ENCODE measurements at places on chromosomes 2 and 18.
A peak's percentile ranks its signal among the peaks of the same experiment; 100 is the strongest.

DNA sequence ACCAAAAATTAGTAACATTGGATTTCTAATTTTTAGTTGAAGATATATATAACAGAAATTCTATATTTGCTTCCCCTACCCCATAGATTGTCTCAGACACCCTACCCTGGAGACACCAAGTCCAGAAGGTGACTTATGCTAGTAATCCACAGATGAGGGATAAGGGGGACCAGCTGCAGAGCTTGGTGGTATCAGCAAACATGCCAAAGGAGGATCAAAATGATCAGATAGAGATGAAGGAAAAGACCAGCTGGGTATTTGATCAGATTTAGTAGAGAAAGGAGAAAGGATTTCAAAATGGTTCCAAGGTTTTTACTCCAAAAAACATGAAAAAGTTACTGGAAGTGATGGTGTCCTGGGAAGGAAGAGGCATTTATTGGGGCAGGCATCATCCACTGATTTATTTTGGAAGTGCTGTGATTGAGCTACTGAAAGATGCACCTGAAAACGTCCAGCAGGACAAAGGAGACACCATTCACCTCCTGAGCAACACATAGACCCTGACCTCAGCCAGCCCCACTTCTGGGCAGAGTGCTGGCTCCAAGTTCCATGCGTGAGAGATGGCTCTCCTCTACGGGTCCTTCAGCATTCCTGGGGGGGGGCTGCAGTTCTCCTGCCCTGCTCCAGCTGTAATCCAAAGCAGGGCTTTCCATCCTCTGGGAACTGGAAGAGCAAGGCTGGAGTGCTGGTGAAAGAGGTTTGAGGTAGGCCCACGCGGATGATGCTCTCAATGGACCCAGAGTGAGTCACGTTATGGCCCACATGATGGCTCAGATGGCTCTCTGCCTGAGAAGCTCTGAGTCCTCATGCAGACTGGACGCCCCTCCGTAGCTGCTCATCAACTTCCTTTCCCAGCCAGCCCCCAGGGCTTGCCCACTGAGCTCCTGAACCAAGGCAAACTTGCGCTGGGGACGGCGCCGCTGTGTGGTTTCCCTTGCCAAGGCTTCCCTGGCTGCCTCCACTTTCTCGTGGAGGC lies 3.7 kb upstream of the LRRFIP1 start:
- no peak for DNase-seq

GRCh38 chr2:75053484-75054112 lies 95.2 kb downstream of the POLE4 start:
- DNase-seq, result peak; percentile 9

DNA sequence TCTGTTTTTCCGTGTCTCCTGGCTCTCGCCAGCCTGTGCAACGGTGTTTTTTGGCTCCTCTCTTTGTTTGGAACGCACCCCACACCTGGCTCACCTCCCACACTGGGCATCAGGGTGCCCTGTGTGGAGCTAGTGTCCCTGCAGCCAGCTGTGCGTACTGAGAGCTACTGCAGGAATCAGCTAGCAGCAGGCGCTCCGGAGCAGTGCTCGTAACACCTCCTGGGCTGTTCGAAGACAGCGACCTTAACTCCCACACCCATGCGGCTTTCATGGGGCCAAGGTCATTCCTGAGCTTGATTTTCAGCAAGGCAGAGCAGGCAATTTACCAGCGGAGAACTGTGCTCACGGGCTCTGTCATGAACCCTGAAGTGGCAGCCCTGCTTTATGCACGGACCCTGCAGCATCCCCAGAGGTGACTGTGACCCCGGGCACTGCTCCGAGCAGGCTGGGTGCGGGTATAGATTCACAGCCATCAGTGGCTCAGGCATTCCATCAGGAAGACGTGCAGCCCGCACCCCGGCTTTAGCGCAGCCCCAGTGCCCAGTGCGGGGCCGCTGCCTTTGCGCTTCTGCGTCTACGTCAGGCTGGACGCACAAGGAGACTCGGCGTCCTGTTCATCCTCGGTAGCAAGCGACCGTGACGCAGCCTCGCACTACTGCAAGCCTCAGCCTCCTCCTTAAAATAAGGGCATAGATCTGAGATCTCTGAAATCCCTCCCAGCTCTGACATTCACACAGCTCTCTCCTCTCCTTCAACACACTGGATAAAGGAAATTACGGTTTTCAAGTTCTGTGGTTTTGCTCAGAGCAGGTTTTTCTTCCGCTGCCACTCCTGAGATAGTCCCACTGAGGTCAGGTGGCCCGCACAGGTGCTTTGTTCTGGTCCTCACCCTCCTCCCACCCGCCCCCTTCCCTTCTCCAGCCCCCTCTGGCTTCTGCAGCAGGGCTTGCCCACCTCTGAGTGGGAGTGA lies 58.2 kb downstream of the ADI1 start:
- DNase-seq, result no peak

DNA sequence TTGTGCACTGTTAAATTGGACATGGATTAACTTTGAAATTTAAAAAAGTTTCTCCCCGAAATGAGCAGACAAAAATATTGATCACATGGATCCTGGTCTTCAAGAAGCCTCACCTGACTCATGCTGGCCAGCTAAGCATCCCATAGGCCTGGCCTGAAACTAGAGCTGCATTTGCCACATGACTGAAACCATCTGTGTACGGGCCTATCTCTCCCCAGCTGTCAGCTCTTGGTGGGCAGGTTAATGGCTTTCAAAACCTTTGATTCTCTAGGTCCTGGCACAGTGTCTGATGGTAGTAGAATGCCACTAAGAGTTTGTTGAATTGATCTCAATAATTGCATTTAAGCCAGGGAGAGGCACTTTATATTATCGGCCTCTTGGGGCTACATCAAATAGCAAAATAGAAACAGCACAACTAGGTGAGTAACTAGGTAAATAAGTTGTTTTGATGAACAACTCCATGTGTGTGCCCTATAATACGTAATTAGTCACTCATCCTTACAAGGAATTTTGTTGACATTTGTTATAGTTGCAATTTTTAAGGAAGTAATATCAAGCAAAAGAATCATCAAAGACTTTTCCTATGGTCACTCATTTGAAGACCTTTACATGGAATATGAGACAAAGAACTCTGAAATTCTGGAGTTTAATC lies 251.1 kb downstream of the SP3 start:
- DNase-seq, result no peak

- no peak for DNase-seq
These were observed 898.7 kb downstream of the BCL11A start for GRCh38 chr2:59654710-59655109.

DNA sequence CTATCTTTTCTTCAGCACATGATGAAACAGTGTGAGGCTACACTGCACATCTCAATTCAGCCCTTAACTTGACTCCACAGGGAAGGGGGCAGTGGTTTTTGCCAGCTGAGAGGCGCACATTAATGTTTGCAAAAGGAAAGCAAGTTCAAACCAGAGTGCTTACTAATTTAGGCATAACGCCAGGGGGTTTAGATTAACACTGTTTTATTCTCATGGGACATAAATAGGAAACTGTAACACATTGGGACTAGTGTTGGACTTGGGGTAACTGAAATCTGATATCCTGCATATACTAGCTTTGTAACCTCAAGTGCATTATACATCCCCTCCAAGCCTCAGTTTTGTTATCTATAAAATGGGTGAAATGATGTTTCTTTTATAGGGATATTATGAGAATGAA lies 821.2 kb upstream of the ID2 start:
- no peak for DNase-seq

DNA sequence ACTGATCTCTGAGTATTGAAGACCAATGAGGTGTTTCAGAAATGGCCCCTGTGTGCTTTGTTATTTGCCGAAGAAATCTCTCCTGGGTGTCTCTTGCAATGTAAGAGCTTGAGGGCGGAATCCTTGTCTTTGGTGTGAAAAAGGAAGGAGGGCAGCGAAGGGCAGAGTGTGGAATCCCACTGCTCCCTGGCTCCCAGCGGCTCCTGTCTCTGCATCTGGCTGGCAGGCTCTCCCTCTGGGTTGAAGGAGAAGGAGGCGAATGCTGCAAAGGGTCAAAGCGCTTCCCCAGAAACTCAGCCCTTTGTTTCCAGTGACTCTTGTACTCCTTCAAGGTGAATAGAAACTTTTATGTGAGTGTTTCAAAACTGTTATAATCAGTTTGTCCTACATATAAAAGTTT lies 457.5 kb downstream of the CNTNAP5 start:
- DNase-seq, result no peak

GRCh38 chr2:150495993-150496627 lies 8.6 kb upstream of the RND3 start:
- DNase-seq, result no peak

DNA sequence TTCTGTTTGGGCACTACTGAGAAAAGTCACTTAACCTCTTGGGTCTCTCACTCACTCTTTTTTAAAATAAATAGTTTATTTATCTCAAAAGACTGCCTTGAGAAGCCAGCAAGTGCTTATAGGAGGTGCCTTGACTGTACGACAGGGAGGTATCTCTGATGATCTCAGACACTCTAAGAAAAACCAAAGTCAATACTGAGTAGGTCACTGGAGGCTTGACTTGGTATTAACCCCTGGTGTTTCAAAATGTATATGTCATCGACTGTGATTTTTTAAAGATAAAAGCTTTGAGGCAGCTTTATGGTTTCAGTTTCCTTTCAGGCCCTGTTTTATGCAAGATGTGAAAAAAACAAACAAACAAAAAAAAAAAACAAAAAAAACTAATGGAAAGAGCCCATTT lies 33.7 kb downstream of the MREG start:
- DNase-seq, result no peak

- no peak for DNase-seq
These were observed 189.1 kb downstream of the INHBB start for GRCh38 chr2:120535081-120535480.

- DNase-seq, result no peak
These were observed 213.9 kb downstream of the VAPA start for GRCh38 chr18:10127729-10128128.

DNA sequence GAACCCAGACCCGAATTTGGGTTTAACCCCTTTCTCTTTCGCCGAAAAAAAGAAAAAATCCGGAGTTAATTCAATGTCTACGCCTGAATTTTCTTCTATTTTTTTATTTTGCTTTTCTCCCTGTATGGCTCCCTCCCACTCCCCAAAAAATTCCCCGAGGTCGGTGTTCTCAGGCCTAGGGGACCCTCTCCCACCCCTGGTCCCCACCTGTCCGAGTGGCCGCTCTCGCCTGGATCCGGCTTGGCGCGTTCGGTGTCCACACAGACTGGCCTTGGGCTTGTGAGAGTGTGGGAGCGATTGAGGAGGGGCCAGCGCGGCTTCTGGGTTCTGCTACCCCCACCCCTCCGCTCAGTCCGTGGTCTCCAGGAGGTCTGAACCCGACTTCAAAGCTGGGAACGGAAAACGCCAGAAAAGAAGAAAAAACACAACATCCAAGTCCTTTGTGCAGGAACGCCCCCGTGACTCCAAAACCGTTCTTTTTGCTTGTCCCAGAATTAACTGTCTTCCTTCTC lies 5.7 kb upstream of the EN1 start:
- no peak for DNase-seq

DNA sequence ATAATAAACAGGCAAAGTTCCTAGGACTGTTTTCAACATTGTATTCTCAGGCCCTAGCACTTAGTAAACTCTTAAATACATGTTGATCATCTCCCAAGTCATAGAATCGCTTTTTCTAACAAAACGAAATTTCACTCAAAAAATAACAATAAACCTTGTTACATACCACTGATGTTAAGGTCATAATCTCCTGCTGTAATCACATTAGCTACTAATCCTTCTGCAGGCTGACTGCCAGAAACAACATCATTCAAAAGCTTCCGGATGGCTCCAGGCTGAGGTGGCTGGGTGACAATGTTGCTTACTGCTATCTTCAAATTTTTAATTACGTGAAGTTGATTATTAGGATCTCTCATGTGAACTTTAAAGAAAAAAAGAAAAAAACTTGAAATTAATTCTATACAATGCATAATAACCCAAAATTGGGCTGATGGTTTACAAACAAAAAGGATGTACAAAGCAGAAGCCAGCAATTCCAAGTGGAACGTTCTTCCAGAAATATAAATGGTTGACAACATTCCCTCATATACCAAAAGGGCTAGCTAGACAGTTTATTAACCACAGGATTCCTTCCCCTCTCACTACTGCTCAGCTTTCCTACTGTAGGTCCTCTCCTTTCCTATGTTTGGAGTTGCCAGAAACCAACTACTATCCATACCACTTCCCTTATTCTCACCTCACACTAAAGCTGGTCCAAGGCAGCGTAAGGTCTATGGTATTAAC lies 11.6 kb downstream of the TRAPPC8 start:
- DNase-seq, result no peak
